ENCODE measurements at places on chromosomes 2 and 18.

GRCh38 chr2:946073-946948 lies 4.3 kb upstream of the SNTG2 start:
- DNase-seq: no peak

GRCh38 chr2:160657196-160657595 lies 163.6 kb upstream of the RBMS1 start:
- DNase-seq: no peak

DNA sequence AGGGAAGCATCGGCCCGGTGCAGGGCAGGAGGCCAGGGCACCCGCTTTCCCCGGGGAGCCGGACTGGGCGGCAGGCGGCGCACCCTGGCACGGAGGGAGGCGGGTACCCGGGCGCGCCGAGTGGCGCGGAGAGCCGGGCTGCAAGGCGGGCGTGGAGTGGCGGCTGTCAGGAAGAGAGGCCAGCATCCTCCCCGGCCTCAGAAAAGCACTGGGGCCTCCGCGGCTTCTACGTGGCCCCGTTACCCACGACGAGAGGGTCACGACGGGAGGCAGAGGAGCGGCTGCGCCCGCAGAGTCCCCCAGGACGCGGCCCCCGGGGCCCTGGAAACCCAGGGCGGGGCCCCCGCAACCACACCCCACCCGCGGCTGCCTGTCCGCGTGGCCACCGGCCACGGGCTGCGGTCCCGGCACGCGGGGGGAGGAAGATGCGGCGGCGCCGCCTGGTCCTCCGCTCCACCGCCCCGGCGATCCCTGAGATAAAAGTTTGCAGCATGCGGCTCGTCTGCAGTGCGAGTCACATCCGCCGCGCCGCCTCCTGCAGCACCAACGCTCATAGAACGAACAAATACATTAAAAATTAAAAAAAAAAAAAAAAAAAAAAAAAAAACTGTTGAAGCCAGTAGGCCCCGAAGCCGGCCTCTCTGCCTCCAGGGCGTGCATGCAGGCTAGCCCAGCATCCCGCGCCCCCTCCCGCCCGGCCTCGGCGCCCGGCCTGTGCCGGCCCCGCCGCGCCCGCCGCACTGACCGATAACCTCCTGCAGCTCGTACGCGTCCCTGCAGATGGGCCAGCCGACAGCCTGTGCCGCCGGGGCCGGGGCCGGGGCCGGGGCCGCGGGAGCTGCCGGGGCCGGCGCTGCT lies 683 bp downstream of the STK39 start:
- peak; percentile 75 for DNase-seq

DNA sequence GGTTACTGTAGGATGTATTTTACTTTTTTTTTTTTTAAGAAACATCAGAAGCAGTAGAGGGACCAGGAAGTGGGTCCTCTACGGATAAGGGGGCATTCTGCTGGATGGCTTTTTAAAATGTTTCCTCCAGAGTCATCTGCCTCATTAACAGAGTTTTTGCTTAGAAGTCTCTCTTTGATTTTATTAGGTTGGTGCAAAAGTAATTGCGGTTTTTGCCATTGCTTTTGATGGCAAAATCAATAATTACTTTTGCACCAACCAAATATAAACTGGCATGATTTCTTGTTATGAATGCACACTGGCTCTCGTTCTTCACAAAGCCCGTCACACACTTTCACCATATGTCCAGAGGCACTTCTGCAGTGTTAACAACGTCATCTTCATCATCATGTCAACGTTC lies 68.5 kb upstream of the FAM237A start:
- DNase-seq: no peak

DNA sequence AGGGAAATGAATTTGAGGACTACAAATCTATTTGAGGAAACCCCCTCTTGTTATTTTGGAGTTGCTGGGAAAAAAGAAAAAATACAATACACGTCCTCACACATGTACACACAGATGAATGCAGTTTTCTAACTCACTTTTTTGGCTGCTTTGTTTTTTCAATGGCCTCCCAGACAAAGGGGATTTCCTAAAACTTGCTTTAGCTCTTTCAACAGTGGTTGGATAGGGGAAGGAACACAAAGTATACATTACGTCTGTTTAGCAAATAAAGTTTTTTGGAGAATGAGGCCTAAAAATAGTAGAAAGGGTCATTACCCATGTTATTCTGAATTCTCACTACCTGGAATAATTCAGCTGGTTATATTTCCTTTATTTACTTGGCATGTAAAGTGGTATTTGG lies 125.3 kb upstream of the ITGB6 start:
- no peak for DNase-seq

DNA sequence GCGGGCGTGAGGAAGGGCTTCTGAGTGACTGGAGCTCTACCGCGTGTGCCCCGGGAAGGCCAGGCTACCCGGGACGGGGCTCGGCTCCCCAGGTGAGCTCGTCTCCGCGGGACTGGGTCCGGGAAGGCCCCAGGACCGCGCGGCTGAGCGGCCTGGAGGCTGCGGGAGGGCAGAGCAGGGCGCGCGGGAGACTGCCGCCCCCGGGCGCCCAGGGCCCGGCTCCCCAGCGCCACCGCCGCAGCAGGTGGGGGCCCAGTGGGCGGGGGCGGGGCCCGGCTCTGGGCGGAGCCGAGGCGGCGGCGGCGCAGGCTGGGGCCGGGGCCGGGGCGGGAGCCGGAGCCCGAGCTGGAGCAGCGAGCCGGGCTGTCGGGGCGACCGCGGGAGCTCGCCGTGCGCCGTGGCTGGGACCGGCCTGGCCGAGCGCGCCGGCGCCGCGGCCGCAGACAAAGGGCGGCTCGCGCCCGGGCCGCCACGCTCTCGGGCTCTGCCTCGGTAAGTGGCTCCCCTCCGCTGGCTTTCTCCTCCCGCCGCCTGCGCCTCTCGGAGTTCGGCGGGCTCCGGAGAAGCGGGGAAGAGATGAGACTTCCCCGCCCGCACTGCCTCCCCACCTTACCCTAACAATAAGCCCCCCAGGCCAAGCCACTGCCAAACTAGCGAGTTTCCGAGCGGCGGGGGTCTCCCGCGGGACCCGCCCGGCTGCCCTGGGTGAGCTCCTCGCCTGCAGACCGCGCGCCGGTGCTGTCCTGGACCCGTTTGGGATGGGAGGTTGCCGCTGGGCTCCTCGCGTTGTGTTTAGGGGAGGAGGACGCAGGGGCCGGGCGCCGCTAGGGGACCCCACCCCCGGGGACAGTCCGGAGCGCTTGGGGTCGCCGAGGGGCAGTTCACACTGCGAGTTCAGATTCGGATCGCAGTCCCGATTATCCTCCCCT lies at the start of gene MAPK4:
Gene MAPK4, plus strand, starts transcription at position 336 of the 929 bp plus-strand sequence. CDS start 103,872 bp downstream, outside the sequence.
- DNase-seq: peak; percentile 73

DNA sequence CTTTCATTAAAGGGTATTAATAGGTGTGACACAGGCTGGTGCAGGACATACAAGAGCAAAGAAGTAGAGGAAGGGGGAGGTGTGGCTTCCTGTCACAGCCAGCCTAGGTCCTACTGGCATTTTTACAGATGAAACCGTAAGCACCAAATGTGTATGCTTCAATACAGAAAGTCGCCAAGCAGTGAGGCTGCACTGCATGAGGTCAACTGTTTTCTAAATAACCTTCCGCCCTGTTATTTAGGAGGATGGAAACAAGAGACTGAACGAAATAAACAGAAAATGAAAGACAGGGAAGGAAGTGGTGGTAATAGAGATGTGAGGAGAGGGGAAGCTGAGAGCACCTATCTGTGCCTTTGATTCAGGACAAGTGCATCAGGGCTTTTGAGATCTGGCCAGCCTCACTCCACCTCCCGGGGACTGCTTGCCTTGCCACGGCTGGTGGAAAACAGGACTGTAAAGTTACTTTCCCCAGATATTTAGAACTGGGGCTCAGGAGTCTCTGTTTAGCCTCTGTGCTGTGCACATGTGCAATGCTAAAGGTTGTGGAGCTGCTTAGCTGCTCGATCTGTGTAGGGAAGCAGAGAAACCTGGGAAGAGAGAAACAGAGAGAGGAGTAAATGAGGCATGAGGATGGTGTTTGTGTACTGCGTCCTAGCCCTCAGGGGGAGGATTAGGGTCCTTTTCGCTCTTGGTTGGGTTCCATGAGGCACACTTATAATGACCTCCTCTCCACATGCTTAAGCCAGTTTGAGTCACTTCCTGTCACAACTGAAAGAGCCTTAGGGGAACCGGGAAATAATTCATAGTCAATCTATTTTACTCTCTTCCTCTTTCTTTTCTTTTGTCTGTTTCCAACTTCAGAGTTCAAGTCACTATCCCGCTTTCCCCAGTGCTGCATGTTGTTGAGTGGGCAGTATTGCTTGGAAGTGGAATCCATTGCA lies 62.3 kb upstream of the BOD1L2 start:
- DNase-seq: no peak

GRCh38 chr18:23350188-23350587 lies 102.9 kb upstream of the RIOK3 start:
- peak; percentile 54 for DNase-seq

- DNase-seq: no peak
These were observed 17.4 kb upstream of the AP1S3 start for GRCh38 chr2:223854741-223855140.

DNA sequence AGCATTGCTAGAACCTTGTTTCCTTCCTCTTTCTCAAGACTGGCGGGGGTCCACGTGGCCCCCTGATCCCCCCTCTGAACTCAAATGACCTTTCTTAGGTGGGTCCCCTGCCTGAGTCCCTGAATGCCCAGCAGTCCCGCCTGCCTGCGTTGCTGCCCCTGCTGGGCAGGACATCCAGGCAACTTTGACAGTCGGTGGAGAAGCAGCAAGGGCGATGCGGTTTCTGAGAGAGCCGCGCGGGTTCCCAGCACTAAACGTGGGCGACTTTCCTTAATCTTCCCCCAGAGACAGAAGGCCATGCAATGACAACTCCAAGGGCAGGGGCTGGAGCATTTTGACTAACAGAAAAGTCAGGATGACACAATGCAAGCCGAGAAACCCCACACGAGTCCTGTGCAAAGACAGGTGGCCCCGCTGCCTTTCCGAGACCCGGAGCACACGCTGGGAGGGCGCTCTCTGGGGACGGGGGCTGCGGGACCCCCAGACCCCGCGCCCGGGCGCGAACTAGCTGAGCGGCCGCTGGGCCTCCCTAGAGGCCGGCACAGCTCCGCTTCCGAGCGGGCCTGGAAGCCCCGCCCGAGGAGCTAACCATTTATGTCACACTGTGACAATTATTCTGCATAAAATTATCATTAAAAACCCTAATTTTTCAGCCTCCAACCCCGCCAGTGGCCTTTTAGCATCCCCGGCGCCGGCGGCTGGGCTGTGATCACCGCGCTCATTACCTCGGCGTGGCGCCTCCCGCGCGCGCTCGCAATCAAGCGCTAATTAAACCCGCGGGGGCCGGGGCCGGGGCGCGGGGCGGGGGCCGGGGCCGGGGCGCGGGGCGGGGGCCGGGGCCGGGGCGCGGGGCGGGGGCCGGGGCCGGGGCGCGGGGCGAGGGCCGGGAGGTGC lies 27.4 kb downstream of the ASB18 start:
- no peak for DNase-seq

DNA sequence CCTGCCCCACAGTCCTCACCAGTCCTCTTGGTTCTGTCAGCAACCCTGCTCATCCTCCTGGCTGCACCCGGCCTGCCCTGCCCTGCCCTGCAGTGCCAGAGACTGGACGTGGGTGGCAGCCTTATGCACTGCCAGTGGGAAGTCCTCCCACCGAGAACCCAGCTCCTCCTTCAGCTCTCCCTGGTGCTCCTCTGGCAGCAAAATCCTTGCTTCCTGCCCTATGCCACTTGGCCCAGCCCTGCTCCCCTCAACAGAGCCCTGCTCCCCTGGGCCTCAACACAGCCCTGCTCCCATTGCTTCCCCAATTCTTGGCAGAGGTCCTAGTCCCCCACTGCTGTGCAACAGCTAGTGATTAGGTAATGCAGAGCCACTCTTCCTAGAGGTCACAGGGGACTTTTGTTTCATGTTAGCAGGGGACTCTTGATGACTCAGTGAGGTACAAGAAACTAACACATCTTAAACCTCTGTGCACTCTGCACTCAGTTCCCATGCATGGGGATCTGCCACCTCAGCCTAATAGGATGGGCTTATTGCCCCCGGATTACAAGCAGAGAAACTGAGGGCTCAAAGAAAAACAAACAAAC lies 58.0 kb upstream of the EDAR start:
- no peak for DNase-seq

GRCh38 chr18:74947417-74947816 lies 261.5 kb downstream of the PTGR3 start:
- DNase-seq: no peak

GRCh38 chr18:71846716-71847115 lies 697.4 kb downstream of the CBLN2 start:
- DNase-seq: no peak

DNA sequence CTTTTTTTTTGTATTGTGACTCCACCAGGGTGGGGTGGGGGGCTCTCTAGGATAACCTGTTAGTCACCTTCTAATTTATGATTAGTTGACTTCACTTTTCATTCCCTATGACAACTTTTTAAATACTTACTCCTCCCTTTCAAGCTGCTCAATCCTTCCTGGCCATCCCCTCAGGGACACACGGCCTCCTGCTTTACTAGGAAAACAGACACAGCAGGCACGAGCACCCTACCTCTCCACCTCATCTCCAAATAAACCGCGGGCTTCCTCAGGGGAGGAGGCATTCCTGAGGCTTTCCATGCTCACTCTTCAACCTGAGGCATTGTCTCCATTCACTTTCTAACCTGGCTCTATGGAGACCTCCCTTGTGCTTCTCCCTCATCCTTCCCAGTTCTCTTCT lies 33.0 kb downstream of the B4GALT6 start:
- no peak for DNase-seq

GRCh38 chr2:140808820-140809219 lies 1322.0 kb downstream of the LRP1B start:
- no peak for DNase-seq

DNA sequence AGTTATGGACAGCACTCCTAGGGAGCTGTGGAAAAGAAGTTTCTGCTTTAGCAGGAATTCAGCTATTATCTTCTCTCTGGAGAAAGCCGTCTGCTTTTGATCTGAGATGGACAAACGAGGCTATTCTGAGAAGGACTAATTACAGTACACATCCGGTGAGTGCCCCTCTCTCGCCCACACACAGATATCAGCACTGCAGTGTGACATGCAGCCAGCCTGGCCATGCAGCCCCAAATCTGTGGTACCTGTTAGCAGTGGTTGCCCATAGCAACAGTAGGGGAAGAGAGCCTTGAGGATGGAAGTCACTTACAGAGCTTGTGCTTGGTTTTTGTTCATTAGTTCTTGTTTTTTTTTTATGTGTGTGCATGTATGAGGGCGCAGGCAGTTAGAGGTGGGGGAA lies 73.9 kb upstream of the TRIB2 start:
- no peak for DNase-seq

- DNase-seq: no peak
These were observed 63.0 kb downstream of the NPAS2 start for GRCh38 chr2:100882645-100883613.

DNA sequence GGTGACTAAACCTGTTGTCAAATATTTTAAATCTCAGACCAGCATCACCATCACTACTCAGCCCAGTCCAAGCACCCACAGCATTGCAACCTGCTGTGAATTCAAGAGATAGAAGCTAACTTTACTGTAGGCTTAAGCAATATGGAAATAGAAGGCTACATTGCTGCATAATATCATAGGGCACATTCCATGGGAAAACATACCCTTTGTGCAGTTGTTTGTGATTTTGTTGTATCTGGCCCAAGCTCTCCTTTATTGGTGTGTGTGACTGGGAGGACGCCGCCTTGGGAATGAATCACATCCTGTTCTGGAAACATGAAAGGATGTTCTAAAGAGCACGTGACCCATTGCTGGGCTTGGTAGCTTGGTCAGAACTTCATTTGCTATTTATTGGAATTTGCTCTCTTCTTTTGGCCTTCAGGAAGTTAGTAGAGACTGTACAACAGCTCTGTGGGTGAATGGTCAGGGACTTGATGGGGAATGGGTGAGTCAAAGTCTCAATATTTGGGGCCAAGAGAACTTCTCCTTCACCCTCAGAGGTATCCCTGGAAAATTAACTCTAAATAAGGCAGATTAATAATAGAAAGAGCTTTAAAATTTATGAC lies 106.8 kb upstream of the SERPINE2 start:
- no peak for DNase-seq

- DNase-seq: peak; percentile 69
These were observed 27.3 kb upstream of the NTSR2 start for GRCh38 chr2:11697103-11697871.

Data from tongue (tissue), 3 donors.